ENCODE measurements at places on chromosomes 5 and 9.

- ATAC-seq: no peak
Measured at GRCh38 chr9:5631026-5631425, 2.1 kb downstream of the RIC1 start.

DNA sequence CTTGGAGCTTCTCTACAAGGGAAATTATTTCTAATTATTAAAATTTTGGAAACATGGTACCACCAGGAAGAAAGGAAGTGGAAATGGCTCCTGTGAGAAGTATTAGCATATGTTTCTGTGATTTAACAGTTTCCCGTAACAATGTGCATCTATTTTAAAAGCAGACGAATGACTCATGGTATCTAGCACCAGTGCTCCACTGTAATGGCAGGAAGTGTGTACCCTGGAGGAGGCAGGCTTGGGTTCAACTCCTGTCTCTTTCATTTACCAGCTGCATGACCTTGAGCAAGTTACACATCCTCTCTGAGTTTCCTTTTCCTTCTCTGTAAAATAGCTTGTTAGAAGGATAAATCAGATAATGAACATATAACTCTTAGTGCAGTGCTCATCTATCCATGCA lies 41.0 kb upstream of the ANGPTL2 start:
- peak; percentile 42 for ATAC-seq

- ATAC-seq: no peak
Measured at GRCh38 chr9:11269036-11269435, 656.2 kb upstream of the PTPRD start.

- no peak for ATAC-seq
Measured at GRCh38 chr5:173671121-173671949, 54.9 kb upstream of the BOD1 start.

- ATAC-seq: no peak
Measured at GRCh38 chr5:83363111-83363885, 108.2 kb upstream of the VCAN start.

- no peak for ATAC-seq
Measured at GRCh38 chr5:123997462-123998215, 485.7 kb downstream of the CSNK1G3 start.

GRCh38 chr9:123099042-123099441 lies 65.6 kb downstream of the GPR21 start:
- ATAC-seq: no peak

GRCh38 chr5:172641359-172642050 lies 442 bp downstream of the NEURL1B start:
- ATAC-seq: no peak

- ATAC-seq: no peak
Measured at GRCh38 chr5:64595031-64595855, 89.4 kb downstream of the RGS7BP start.

- ATAC-seq: no peak
Measured at GRCh38 chr9:135783540-135784245, 81.7 kb downstream of the KCNT1 start.

- no peak for ATAC-seq
Measured at GRCh38 chr5:131419877-131420276, 156.0 kb downstream of the CDC42SE2 start.

DNA sequence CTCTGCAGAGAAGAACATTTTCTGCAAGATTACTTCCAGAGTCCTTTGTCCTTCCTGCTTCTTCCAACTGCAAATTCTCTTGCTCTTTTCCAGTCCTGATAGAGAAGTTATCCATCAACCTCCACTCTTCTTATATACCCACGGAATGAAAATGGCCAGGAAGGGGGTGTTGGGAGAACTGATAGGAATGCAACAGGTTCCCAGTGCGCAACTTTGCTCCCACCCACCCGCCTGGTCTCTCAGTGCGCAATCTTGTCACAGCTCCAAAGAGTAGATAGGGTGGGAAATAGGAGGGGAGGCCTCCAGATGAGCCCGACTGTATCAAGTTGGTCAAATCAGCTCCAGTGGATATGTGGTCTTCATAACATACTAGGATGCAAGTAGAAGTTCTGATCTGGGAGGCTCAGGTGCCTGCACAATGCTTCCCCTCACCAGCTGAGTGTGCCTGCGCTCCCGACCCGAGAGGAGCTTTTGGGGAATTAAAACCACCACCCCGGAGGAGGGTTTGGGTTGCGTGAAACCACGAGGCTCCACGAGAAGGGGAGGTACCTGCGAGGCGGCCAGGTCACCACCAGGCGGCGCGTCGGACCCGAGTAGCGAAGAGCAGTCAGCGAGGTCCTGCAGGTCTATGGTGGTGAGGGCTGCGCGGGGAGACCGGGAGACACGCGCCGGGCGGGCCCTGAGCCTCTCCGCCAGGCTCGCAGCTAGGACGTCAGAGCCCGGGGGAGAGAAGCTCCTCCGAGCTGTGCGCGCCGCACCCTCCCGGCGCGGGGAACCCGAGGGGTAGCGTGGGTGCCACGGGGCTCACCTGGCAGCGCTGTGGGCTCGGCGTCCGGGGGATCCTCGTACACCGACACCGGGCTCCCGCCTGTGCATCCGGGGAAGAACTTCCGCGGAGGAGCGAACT lies 835 bp downstream of the MCIDAS start:
- ATAC-seq: peak; percentile 41

GRCh38 chr5:127111112-127111511 lies 37.8 kb upstream of the C5orf63 start:
- no peak for ATAC-seq

DNA sequence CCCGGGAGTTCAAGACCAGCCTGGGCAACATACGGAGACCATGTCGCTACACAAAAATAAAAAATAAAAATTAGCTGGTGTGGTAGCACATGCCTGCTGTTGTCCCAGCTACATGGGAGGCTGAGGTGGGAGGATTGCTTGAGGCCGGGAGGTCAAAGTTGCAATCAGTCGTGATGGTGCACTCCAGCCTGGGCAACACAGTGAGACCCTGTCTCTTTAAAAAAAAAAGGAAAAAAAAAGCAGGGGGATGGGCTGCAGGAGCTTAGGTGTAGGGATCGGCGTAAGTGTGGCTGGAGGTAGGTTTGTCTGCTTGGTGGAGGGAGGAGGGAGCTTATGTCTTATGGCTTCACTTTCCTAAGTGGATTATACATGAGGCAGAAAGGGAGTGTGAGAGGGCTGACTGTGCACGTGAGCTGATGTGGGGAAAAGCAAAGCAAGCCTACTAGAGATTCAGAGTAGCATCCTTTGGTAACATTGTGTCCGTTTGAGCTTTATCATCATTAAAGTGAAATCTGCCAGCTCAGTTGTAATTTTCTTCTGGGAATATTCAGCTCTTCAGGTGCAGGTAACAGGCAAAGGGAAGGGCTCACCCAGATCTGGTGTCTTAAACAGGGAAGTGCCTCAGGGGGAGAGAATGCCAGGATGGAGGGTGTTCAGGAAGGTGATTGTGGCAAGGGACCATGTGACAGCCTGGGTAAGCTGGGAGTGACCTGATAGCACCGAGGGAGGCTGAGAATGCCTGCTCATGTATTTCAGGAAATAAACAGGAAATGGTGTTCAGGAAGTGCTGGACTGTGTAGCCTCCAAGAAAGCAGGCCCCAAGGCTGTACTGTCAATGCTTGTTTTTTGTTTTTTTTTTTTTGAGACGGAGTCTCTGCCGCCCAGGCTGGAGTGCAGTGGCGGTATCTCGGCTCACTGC lies 17.6 kb upstream of the SETX start:
- ATAC-seq: no peak

DNA sequence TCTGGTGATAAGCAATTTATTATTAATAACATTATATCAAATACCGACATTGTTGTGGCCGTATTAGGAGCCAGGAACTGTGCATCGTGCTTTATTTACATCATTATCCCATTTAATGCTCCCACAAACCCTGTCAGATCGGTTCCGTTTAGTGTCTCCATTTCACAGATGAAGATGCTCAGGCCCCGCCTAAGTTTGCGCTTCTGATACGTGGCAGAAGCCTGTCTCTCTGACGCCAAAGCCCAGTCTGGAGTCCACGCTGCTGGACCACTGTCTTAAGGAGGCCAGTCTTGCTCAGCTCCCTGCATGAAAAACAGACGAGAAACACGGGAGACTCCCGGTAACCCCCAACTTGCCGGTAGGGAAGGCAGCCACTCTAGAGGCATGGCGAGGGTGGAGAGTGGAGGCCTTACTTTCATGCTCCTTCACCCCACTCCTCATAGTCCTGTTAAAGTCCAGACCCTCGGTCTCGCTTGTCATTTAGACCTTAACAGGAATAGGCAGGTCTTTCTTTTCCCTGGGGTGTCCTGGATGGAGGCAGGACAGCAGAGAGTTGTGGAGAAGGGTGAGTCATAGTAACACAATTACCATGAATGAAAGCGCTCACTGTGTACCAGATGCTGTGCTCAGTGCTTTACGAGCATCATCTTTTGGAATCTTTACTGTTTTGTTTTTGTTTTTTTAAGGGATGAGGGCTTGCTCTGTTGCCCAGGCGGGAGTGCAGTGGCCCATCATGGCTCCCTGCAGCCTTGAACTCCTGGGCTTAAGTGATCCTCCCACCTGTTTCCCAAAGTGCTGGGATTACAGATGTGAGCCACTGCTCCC lies 872 bp downstream of the TXNDC15 start:
- peak; percentile 64 for ATAC-seq

DNA sequence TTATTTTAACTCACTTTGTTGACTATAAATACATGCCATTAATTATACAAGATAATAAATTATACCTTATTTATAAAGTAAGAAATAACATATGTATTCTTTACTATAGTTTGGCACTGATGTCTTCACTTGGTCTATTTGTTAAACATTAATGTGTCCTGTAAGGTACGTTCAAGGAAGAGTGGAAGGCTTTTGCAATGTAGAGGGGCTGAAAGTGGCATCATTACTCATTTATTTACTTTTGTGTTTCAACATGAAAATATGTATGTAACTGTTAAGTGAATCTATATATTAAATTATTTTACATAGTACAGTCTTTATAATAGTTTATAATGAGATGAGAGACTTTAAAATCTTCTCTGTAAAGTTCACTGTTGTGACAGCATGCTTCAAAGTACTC lies 348.7 kb downstream of the CCDC171 start:
- no peak for ATAC-seq

DNA sequence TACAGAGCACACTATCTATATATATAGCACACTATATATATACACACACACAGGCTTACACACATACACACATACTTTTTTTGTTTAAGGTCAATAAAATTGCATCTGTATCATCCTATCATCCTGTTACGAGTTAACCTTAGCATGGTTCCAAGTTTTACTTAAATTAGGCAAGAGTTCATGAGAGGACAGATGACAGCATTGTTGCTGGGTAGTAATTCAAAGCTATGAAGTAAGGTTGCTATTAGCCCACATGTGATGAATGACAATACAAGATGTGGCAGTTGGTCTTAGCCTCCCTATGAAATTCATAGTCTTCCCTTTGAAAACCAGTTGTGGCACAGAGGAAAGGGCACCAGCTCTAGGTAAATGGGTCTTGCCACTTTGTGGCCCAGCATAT lies 438.1 kb downstream of the ACTL7B start:
- ATAC-seq: no peak

- ATAC-seq: no peak
Measured at GRCh38 chr9:93871286-93871685, 83.9 kb downstream of the BARX1 start.

- no peak for ATAC-seq
Measured at GRCh38 chr5:15492545-15492944, 7.4 kb upstream of the FBXL7 start.

DNA sequence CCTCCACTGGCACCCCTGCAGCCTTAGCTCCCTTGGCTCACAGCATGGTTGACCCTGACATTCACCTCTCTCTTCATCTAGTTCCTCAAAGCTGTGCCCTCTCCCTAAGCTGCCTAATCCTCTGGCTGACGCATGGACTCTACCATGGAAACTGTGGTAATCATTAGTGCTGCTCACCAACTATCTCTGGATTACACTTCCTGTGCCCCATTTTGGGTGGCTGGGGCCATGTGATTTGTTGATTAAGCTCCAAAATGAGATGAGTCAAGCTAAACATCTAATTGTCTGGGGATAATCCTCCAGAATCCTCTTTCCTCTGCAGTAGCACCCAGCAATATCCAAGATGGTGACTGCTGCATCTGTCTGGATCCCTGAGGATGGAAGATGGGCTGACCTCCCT lies 264.4 kb downstream of the SH3GL2 start:
- ATAC-seq: no peak

GRCh38 chr9:107899961-107900330 lies 410.4 kb upstream of the KLF4 start:
- no peak for ATAC-seq

- ATAC-seq: no peak
Measured at GRCh38 chr5:1010641-1011046, 2.0 kb downstream of the NKD2 start.

DNA sequence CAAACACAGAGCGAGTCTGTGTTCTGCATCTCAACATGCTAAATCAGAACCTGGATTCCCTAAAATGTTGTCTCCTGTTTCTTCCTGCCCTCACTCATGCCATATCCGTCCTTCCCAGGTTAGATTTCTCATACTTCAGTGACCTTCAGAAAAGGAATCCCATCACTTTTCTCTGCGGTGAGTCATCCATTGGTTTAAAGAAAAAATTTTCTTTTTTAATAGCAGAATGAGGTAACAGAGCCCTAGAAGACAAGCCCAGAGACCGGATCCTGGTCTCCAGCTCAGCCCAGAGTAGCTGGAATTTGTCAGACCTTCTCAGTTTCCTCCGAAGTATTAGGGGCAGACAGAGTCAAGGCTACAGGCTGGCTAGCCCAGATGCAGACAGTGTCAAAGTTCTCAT lies 143.2 kb upstream of the DMRT1 start:
- no peak for ATAC-seq

- ATAC-seq: no peak
Measured at GRCh38 chr9:16398691-16399090, 471.8 kb downstream of the BNC2 start.

- ATAC-seq: no peak
Measured at GRCh38 chr9:84368601-84369000, 28.0 kb upstream of the SLC28A3 start.
